Breast epithelium (tissue), 4 donors: ENCODE measurements at places on chromosomes 4 and X. TPM values are rescaled to one million over a fixed set of nuclear protein-coding genes. Genes with fewer than 3 reads are reported as not detected.

DNA sequence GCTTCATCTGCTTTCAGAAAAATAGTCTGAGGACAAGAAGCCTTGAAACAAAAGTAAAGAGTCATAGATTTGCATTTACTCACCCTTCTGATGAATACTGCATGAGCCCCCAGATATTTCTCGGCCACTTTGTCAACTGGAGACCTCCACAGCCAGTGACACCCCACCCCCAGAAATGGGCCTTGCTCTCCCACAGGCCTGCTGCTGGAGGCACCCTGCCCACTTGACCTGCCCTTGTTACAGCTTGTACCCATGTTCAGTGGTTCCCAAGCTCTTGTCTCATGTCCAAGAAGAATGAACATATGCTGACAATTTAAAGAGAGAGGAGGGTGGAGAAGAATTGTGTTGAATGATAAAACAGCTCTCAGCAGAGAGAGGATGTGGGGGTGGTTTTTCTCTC is 225.1 kb downstream of the DCAF12L2 start:
- DNase-seq, result no peak

GRCh38 chr4:48742412-48742811 is 37.7 kb downstream of the FRYL start:
- no peak for DNase-seq

- DNase-seq, result no peak
These were observed 11.0 kb upstream of the MAMLD1 start for GRCh38 chrX:150352114-150352513.

GRCh38 chrX:12979616-12980015 is 4.7 kb downstream of the TMSB4X start:
- DNase-seq, result no peak

- DNase-seq, result no peak
These were observed 164.4 kb upstream of the PSAPL1 start for GRCh38 chr4:7598939-7599790.

- no peak for DNase-seq
These were observed at the start of gene HTRA3 for GRCh38 chr4:8269535-8270417. TSS of gene HTRA3 (plus strand) at chr4:8269754. CDS start at chr4:8269969, 215 bp downstream.

The SPANXC gene
- not detected for total RNA-seq
